Adipocyte (in vitro differentiated cells): ENCODE measurements at places on chromosomes 1 and 21.

- no peak for DNase-seq
Observed at GRCh38 chr1:22637907-22638445, 1.5 kb downstream of the C1QA start.

DNA sequence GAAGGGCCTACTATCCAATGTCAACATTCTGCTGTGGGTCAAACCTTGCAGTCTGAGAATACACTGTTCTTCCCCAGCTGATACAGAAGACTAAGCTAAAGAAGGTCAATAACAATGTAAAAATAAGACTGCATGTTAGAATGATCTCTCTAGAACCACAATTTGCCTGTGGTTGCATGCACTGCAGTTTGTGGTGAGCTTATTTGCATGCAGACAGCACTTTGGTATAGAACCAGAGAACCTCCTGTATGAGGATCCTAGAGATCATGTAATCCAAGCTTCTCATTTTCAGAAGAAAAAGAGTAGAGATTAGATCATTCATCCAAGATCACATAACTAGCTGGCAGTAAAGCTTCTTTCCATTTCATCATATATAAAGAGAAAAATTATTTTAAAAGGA is 15.8 kb downstream of the SYNJ1 start:
- DNase-seq, result no peak

DNA sequence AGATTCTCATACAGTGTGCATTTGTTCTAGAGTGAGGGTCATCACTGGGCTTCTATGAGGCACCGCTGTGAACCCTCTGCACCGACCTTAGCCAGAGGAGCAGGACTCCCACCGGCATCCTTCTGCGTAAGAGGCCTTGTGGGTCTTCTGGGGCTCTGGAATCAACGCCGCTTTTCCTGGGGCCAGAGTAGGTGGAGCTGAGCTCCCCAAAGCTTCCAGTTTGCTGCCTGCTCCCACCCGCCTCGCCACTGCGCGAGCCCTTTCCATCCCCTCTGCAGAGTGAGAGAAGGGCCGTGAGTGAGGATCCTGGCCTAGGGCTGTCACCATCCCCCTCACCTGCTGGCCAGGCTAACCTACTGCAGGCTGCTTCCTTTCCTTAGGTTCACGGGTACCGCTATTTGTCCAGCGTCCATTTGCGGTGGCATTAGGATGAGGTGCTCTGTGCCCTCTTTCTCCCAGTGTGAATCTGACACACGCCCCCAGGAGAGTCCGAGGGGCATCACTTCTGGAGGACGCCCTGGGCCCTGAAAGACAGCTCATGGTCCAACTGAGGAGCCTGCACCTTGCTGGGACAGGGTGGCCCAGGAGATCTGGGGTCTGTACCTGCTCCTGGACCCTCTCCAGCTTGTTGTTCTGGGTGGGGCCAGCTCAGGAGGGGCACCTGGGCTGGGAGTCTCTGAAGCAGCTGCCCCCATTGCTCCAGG is 36.2 kb downstream of the UMODL1 start:
- DNase-seq, result no peak

DNA sequence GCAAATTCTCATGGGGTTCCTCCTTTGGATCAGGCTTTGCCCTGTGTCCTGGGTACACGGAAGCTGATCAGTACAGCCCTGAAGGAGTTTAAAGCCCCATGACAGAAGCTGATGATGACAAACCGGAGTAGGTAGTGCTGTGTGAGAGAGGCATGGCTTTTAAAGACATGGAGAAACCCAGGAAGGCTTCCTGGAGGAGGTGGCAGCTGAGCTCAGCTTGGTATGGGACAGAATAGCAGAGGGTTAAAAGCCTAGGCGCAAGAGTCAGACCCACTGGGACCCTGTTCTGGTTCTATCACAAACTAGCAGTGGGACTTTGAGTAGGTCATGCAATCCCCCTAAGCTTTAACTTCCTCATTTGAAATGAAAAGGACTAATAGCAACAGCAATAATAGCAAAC is 6.1 kb downstream of the TMEM61 start:
- no peak for DNase-seq

DNA sequence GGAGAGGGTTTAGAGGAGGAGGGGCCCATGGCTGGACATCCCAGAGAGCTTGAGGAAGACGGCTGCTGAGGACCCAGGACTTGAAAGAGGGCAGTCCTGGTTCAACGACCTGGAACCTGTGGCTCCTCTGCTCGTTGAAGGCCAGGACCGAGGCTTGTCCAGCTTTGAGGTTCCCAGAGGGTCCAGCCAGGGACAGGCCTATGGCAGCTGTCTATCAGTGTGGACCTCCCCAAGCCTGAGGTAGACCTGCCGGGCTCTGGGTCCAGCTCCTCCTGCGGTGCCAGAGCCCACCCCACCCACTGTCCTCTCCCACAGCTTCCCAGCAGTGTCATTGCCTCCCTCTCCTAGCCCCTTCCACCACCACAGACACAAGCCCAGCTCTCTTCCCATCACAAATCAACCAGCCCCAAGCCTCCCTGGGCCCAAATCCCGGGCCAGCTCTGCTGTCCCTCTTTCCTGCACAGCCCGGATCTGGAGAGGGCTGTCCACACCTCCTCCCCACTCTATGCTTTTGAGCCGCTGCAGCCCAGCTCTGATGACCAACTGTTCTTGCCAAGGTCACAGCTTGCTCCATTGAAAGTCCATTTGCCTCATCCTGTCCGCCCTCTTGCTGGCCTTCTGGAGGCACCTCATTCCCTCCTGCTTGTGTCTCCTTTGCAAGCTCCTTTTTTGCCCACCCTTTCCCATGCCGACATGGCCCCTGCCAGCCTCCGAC is 48.7 kb upstream of the EDN2 start:
- DNase-seq, result no peak

DNA sequence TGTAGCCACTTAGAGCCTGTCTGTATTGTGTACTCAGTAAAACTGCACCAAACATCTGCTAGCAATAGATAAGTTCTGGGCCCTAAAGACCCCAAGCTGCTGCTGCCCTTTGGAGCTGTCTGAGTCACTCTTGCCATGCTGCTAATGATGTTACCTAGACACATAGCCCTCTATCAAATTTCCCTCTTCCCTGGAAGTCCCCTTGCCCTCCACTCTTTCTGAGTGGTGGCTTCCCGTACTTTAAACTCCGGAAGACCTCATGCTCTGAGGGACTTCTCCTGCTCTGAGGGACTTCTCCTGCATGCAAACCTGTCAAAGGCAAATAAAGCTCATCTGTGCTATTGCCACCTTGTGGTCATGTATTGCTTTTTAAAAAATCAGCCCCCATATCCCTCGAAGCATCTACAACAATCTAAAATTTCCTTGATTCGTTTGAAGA is 34.0 kb downstream of the FH start:
- peak; percentile 11 for DNase-seq

DNA sequence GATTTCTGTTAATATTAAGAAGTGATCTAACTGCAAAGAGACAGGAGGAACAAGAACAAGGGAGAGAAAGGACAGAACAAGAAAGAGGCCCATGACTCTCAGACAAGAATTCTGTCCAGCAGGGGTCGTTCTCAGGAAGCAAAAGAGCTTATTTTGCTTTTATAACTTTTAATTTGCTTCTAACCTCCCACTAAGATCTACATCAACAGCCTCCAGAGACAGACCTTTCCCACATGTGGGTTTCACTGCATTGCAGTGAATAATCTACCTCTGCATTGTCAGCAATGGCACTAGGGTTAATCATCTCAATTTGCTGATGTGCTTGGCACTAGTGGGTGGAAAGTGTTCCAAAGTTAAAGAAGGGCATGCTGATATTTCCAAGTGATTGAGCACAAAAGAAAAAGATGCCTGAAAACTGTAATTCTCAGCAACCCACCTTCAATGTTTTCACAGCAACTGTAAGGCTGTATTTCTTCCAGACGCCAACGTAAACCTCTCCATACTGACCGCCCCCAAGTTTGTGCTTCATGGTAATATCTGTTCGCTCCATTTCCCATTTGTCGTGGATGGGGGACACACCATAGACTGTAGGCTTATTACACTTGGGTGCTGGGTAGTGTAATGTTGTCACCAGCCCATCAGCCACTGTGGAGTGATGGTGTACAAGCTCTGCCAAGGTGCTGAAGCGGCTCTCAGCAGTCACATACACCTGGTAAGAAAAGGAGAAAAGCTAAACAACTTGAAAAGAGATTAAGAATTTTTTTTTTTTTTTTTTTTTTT is 39.5 kb downstream of the TOR3A start:
- DNase-seq, result peak; percentile 84

DNA sequence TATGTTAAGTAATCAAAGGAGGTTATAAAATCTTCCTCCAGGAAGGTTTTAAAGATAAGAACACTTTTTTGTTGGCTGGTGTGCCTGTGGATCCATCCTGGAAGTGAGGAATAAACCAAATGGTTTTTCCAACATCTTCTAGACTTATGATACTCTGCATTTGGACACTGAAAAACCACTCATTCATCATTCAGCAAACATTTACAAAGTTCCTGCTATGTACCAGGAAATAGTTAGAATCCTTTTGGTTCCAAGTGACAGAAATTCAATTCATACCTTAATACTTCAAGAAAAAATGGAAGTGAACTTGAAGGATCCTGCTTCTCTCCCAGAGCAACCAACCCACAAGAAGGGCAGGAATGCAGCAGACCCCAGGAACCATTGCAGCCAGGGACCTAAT is 39.6 kb upstream of the PIGC start:
- peak; percentile 13 for DNase-seq

- DNase-seq, result no peak
Observed at GRCh38 chr1:183588827-183589226, 1.4 kb downstream of the NCF2 start.

DNA sequence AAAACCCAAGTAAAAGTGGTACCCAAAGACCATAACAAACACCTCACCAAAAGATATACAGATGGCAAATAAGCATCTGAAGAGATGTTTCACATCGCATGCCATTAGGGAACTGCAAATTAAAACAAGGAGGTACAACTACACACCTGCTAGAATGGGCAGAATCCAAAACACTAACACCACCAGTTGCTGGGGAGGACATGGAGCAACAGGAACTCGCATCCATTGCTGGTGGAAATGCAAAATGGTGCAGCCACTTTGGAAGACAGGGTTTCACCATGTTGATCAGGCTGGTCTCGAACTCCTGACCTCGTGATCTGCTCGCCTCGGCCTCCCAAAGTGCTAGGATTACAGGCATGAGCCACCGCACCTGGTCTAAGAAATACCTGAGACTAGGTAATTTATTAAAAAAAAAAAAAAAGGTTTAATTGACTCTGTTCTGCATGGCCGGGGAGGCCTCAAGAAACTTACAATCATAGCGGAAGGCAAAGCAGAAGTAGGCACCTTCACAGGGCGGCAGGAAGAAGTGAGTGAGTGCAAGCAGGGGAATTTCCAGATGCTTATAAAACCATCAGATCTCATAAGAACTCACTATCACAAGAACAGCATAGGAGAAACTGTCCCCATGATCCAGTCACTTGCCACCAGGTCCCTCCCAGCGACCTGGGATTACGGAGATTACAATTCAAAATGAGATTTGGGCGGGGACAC is 30.2 kb upstream of the PRSS38 start:
- no peak for DNase-seq
